ENCODE measurements at places on chromosomes 12 and 14.

- DNase-seq: no peak
Observed at GRCh38 chr14:71525663-71526221, 406.5 kb upstream of the RGS6 start.

DNA sequence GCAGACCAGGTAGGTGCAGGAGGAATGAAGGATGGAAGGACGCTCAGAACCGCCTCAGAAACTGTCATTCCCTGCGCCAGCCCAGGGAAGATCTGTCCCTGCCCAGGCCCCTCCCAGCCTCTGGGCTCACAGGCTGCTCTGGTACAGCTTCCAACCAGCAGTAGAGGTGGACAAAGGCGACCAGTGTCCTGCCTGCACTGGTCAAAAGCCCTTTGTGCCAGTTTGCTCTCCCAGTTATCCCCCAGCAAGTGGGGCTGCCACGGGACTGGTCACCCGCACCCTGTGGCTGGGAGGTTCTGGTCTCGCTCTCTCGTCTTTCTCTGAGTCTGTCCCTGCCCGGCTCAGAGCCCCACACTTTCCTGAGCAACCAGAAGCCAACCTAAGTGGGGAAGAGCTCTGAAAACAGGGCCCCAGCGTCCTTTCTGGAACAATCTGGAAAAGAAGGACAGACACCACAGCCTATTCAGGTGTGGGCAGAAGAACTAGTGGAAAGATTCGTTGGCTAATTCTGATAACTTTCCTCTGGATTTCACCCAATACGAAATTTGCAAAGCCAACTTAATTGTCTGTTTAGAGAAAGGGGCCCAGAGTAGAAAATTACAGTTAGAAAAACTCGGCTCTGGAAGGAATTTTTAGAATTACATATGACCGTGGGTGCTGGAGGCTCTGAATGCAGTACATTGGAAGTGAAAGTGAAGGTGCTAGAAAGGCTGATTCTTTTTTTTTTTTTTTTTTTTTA is 21.7 kb downstream of the SNRNP35 start:
- no peak for DNase-seq

DNA sequence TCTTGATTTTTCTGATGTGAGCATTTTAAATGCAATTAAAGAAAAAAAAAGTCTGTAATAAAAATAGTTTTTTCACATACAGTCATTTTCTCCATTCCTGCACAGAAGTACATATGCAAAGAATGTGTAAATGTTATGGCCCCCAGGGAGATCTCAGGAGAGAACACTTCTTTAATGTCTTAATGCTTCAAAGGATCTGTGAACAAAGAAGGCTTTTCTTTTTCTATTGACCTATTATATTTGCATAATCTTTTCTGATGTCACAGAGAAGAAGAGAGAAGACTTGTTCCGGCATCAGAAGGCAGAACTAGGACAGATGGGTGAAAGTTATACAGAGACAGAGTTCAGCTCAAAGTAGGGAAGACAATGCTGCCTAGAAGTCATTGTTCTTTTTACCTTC is 413.5 kb upstream of the STXBP6 start:
- DNase-seq: no peak

GRCh38 chr12:65561798-65562382 is 262.4 kb upstream of the HMGA2 start:
- DNase-seq: peak; percentile 60

- DNase-seq: no peak
Observed at GRCh38 chr12:60844101-60844500, 1248.3 kb downstream of the SLC16A7 start.

DNA sequence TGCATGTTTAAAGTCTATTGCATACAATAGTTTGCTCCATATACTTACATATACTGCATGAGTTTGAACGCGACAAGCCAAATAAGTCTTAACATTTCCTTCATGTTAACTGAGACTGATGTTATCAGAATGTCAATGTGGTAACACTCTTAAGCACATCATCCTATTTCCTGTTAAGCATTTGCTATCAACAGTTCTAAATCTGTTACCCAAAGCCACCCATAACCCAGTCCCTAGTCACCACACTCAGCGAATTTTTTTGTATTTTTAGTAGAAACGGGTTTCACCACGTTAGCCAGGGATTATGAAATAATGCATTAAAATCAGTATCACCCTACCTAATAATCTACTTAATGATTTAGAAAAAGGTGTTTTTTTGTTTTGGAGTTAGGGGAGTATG is 39.4 kb downstream of the HNRNPC start:
- DNase-seq: no peak

DNA sequence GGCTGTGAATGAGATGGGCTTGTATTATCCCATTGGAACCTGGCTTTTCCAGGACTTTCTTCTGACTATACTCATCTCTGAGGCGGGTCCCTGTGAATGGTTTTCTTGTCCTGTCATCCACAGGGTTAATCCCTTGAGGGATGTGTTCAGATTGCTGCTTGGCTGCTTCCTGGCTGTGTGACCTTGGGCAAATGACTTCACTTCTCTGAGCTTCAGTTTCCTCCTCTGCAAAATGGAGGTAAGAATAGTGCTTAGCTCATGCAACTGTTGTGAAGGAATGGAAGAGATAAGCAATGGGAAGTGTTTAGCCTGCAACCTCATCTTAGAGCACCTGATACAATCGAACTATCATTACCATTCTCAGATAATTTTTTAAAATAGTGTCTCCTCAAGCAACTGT is 32.1 kb upstream of the PPP1CC start:
- no peak for DNase-seq
